AG04449 (cell line): ENCODE measurements at places on chromosomes 3 and 15.

- no peak for DNase-seq
Observed at GRCh38 chr15:74173380-74174218, at the start of gene ISLR. Gene ISLR, plus strand, starts transcription at chr15:74173710. Its CDS starts 1,149 bp downstream, at chr15:74174859.

GRCh38 chr15:27179789-27180188 lies 208.8 kb downstream of the GABRG3 start:
- DNase-seq, result no peak

DNA sequence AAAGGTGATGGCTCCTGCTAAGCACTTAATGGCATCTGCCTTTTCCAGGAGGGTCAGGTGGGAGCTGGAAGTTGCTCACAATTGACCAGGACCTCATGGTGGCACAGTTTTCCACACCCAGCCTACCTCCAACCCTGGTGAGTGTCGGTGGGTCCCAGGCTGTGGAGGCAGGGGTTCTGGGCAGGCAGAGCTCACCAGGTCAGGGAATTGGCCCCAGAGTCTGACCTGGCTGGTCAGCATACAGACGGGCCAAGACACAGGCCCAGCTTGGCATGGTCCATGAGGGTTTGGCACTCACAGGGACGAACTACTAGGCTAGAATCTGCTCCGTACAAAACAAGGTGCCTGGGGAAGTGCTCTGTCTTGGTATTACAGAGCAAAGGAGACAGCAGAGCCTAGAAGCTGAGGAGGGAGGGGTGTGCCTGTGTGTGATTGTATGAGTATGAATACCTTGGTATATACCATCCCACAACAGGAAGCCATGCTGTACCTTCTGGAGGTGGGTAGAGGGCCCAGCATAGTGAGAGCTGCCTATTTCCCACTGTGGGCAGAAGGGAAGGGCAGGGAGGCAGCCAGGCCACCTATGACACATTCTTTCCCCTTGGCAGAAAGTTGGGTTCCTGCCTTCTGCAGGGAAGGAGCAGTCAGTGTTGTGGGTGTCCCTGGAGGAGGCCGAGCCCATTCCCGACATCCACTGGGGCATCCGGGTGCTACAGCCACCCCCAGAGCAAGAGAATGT lies 6.5 kb downstream of the APEH start:
- no peak for DNase-seq

DNA sequence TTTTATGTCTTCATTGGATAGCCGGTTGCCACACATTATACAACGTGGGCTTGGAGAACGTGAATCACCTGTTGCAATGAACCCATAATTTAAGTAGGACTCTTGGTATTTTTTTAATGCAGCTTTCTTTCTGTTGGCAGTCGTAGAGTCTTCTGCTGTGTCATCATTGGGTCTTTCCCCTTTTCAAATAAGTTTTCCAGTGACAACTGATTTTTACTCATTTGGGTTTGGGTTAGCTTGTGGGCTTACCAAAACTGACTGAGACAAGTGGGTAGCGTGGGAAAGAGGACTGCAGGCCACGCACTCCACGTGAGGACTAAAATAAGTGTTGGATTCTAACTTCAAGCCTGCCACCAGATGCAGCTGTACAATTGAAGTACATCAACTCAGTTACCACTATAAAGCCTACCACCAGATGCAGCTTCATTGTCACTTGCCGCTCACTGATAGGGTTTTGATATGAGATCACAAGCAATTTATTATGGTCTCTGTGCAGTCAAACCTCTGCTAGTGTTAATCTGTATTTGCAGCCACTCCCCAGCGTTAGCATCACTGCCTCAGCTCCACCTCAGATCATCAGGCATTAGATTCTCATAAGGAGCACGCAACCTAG lies 6.4 kb upstream of the CAPN7 start:
- DNase-seq, result no peak

DNA sequence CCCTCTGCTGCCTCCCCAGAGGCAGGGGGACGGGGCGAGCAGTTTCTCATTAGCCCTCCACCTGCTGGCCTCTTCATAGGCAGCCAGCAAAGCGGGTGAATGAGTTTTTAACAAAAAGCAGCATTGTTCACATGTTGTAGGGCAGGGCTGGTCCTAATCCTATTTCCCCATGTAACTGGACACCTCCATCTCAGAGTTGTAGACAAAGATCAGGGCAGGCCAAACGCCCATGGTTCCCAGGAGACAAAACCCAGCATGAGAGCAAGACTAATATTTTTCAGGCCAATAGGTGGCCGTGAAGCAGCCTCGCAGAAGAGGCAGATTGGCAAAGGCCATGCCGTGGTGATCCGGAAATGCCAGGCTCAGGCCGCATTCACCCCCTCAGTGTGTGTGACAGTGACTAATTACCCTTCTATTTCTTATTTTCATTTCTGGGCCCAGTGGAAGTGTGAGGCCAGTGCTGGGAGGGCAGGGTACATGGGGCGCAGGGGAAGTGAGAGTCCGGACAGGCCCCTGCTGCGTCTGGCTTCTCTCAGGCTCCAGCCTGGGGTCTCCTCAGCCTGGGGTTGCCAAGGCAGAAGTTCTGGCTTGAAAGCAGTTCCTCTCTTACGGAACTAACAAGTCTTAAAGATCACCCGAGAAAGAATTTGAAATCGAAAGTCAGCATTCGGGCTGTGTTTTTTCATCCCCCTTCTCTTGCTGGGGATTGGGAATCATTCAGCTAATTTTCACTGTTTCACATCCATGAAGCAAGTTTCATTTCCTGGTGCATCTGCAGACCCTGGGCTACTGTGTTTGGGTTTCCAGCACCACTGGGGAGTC lies 64.8 kb downstream of the BOC start:
- DNase-seq, result no peak

- no peak for DNase-seq
Observed at GRCh38 chr3:167983583-167983982, 112.1 kb downstream of the GOLIM4 start.

GRCh38 chr3:155342344-155342743 lies 48.9 kb upstream of the STRIT1 start:
- DNase-seq, result no peak

DNA sequence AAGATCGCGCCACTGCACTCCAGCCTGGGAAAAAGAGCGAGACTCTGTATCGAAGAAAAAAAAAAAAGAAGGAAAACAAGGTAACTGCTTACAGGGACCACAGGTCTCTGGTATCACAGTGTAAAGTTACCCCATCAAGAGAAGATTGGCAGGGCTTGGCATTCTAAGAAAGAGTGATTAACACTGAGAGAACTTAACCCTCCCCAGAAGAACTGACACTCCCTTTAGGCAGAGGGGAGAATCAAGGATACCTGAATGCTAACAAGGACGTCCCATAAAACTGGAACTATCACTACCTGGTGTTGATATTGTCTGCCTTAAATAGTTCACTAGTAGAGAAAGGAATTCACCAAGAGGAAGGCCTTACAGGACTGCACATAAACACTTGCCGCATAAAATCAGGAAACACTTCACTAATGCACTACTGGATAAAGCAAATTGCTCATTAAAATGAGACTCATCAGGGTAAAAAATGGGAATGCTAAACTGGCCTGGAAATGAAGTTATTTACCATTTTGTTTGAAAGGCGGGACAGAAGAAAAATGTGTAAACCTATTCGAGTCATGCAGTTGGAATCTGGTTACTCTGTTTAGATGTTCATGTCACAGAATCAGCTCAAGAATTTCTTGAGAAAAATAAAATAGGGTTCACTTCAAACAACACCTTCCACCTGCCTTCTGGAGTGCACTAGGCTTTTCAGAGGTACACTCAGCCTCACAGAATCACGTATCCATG lies 121.6 kb downstream of the FOXP1 start:
- DNase-seq, result no peak
